ENCODE measurements at places on chromosomes 1 and 21.

GRCh38 chr1:40059338-40059959, 18.9 kb downstream of the CAP1 start:
- no peak for DNase-seq

- no peak for DNase-seq
Observed at GRCh38 chr1:25550683-25551310, 7.4 kb downstream of the LDLRAP1 start.

GRCh38 chr1:185263292-185263691, 53.8 kb downstream of the IVNS1ABP start:
- no peak for DNase-seq

DNA sequence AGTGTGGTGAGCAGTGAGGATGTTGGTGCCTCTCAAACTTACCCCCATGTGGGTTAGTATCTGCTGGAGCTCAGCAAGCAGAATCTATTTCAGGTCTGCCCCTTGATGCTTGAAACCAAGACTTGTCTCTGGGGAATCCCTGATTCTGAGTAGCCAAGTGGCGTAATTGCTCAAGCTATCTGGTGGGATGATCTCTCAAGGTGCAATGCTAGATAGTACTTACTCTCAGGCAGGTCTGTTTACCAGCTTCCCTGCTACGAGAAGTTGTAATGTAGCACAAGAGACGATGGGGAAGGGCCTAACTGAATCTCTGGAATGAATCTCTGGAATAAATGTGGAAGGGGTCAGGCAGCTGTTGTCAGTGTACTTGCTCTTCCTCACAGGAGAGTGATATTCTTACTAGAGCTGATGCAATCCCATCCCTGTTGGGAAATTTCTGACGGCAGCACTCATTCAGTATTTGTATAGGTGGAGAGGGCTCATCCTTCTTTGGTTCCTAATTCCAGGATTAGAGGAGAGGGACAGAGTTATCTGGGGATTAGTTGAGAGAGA, 65.4 kb downstream of the MACF1 start:
- DNase-seq: no peak

- peak; percentile 45 for DNase-seq
Observed at GRCh38 chr1:239987103-239987745, 104.5 kb upstream of the FMN2 start.

GRCh38 chr1:48061162-48062136, 64.3 kb upstream of the TRABD2B start:
- peak; percentile 66 for DNase-seq

GRCh38 chr1:201838381-201838780, 9.4 kb downstream of the IPO9 start:
- DNase-seq: no peak

DNA sequence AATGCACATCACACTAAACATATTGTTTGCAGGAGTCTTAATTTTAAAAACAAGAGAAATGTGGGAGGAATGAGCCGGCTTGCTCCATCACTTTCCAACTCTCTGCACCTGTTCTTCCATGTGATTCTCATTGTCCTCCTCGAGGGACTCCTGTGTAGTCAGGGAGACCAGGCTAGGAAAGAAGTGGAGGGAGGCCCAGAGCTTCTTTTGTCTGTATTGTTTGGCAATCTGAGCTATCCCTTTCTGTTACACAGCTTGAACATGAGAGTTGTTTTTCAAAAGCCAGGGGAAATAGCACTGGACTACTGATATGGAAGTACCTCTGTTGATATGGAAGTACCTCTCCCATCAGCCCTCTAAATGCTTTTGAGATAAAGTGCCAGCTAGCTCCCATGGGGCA, 18.8 kb upstream of the LRRC8D start:
- no peak for DNase-seq

- no peak for DNase-seq
Observed at GRCh38 chr1:22892789-22893188, 79.9 kb downstream of the LACTBL1 start.

DNA sequence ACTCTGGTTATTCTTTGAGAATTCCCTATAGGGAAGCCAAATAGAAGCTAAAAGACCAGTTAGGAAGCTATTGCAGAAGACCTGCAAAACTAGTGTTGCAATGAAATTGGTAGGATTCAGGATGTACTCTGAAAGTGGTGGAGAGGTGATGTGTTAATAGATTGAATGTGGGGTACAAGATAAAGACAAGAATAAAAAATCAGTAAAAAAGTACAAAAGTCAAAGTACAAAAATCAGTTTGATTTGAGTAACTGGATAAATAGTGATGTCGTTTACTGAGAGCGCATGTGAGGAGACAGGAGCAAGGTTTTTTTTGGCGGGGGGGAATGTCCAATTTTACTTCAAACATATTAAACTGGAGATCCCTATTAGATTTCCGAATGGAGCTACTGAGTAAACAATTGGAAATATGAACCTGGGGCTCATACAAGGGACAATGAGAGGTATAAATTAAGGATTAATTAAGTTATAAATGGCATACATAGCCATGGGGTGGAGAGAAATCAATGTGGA, 2.5 kb upstream of the DCAF8 start:
- DNase-seq: no peak

- no peak for DNase-seq
Observed at GRCh38 chr1:112788561-112788960, 73.4 kb upstream of the PPM1J start.

DNA sequence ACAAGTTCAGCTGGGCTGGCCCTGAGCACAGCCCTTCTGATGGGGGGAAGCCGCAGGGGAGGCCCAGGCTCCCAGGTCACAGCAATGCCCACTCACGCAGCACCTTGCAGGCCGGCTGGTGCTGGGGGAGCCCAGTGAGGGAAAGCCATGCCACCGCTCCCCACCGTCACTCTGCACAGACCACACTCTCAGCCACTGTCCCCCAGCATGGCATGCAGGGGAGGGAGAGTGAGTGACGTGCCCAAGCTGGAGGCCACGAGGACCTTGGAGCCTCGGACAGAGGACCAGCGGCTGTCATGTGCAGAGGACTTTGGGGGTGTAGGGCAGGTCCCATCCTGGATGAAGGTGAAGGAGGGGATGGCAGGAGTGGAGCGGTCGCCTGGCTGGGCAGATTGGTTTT, 25.1 kb downstream of the SLC45A1 start:
- DNase-seq: no peak

GRCh38 chr21:43893536-43894205, 28.6 kb downstream of the AGPAT3 start:
- DNase-seq: no peak

- DNase-seq: no peak
Observed at GRCh38 chr1:56574794-56575193, 4.6 kb downstream of the PLPP3 start.

DNA sequence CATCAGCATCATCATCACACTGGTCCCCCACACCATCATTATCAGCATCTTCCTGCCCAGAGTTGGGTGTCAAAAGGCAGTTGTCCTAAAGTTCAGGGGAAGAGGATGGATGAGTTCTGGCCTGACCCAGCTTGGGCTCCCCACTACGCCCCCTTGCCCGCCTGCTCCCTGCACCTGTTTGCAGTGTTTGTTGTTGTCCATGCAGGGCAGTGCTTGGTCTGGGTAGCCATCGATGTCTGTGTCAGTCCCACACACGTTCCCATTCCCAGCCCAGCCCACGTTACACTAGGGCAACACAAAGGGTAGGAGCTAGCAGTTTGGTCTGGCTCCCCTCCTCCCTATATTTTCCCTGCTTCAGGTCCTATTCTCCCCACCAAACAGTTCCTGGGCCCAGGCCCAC, 6.8 kb downstream of the THBS3 start:
- no peak for DNase-seq

DNA sequence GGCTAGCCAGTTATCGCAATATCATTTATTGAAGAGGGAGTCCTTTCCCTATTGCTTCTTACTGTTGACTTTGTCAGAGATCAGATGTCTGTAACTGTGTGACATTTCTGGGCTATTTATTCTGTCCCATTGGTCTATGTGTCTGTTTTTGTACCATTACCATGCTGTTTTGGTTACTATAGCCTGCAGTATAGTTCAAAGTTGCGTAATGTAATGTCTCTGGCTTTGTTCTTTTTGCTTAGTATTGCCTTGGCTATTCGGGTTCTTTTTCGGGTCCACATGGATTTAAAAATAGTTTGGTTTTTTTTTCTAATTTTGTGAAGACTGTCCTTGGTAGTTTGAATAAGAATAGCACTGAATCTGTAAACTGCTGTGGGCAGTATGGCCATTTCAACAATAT, 273.7 kb downstream of the SDCCAG8 start:
- DNase-seq: no peak

GRCh38 chr1:210489491-210489890, 160.8 kb downstream of the HHAT start:
- no peak for DNase-seq

DNA sequence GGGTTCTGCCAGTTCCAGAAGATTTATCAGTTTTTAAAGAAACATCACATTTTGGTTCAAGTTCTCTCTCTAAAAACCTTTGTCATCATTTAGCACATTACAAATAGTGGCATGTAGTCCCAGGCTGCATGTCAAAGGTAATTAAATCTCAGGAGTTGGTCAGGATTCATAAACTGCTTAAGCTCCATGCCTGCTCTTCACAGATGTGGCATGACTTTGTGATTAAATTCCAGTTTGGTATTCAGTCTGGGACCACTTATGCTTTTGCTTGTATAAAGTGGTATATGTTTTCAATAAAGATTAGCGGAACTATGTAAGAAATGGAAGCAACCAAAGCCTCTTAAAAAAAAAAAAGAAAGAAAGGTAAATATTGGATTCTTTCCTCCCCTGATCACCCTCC, 408.0 kb downstream of the DISC1 start:
- no peak for DNase-seq

DNA sequence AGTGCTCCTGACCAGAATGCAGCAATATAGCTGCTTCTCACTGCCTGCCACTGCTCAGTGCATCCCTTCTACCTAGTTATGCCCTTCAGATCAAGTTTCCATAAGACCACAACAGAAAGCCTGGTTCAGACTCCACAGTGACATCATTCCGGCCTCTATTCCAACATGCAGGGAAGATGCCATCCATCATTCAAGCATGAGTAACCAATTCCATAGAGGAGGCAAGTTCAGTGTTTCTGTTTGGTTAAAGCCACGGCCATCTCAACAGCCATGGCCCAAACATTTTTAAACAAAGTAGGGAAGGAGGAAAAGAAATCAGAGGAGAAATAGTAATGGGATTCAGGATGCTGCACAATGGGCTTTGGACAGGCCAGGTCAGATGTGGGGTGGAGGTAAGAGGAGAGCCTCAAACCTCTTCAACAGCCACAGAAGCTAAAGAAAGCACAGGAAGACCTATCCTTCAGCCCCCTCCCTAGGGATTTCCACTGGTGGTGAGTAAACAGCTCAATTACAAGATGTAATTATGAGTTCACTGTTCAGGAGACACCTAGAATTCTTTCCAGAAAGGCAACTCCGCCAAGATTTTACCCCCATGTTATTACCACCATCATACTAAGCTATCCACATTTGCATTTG, 484.9 kb downstream of the SETD4 start:
- DNase-seq: no peak

GRCh38 chr1:11842154-11843041, 5.2 kb downstream of the NPPA start:
- no peak for DNase-seq

GRCh38 chr1:222454782-222455181, 93.1 kb downstream of the HHIPL2 start:
- DNase-seq: no peak

- no peak for DNase-seq
Observed at GRCh38 chr1:9195651-9196050, 38.9 kb upstream of the H6PD start.

DNA sequence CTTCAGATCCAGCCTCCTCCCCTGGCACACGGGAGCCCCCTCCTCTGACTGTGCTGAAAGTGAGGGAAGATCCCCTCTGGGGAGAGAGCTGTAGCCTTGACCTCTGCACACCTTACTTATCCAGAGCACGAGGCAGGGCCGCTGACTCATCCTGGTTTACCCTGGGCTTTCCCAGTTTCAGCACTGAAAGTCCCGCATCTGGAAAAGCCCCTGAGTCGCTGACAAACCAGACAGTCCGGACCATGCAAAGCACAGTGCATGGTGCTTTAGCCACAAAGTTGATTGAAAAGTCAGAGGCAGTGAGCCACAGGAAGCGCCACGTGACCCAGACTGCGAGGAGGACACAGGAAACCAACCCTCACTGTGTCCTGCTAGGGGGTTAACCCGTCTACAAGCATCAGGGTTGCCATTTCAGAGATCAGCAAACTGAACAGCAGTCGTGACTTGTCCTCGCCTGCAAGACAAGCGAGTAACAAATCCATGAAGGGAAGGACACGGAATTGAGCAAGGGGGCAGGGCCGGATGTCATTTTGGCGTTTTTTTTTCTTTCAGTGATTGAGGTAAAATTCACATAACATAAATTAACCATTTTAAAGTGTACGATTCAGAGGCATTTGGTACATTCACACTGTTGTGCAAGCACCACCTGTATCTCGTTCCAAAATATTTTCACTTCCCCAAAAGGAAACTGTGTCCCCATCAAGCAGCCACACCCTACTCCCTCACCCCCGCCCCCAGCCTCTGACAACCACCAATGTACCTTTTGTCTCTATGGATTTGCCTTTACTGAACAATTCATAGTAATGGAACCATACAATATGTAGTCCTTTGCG, 19.9 kb upstream of the IFNGR2 start:
- DNase-seq: no peak

DNA sequence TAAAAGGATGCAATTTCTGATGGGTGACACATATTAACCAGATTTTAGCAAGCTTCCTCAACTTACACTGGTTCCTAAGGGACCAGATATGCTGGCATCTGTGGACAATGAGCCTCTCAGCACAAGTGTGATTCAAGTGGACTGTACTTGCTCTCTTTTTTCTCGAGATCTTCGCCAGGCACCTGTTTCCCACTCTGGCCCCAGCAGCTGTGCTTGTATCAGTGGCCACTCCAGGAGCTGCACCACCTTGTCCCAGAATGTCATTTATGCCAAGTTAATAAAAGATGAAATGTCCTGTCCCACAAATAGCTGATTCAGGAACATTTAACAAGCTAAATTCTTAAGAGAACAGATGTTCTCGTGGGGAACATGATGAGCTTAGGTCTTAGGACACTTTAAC, 14.6 kb downstream of the C1orf198 start:
- DNase-seq: no peak

- DNase-seq: no peak
Observed at GRCh38 chr1:9182784-9183257, 51.8 kb upstream of the H6PD start.

DNA sequence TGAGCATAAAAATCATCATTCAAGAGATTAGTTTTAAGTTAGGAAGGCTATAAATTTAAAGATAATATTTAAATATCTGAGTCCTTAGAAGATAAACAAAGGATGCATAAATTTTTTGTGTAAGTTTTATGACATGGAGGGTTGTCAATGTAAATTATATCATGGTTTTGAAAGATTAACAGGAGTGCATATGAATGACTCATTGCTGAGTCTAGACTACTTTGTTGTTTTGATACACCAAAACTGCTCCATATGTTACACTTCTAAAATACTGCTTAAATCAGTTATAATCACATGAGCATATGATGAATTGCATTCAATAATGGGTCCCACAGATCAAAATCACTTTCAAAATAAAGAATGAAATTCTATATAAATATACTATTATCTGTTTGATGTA, 312.5 kb downstream of the KCNT2 start:
- no peak for DNase-seq

GRCh38 chr1:185562461-185563359, 171.5 kb upstream of the HMCN1 start:
- no peak for DNase-seq
